ENCODE measurements at places on chromosomes 3 and 15.
A peak's percentile ranks its signal among the peaks of the same experiment; 100 is the strongest.

DNA sequence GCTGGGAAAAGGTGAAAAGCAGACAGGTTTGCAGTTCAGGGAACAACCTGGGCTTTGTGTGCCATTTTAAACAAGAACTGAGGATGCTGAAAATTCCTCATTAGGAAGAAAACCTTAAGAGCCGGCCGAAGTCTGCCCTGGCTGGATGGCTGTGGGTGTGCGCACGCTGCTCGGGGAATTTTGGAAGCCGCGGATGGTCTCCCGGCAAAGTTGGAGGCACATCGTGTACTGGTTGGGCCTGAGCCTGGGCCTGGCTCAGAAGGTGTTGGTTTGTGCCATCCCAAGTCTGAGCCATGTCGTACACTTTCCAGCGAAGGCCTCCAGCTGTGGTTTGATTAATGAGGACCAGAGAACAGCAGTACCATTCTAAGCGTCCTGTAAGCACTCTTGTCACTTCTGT is 188.2 kb downstream of the ATP10A start:
- no peak for DNase-seq

DNA sequence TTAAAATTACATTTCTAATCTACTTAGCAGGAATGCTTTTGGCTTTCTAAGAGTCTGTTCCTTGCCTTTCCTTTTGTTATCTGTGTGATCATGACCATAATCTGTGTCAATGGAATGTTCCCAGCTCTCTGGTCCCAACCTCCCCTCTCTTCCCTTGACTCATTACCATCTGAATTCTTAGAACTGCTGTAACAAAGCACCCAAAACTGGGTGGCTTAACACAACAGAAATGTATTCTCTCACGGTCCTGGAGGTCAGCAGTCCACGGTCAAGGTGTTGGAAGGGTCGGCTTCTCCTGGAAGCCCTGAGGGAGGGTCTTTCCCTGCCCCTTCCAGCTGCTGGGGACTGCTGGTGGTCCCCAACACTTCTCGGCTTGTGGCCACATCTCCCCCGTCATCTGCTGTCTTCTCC is 81.1 kb downstream of the LRRK1 start:
- no peak for DNase-seq

DNA sequence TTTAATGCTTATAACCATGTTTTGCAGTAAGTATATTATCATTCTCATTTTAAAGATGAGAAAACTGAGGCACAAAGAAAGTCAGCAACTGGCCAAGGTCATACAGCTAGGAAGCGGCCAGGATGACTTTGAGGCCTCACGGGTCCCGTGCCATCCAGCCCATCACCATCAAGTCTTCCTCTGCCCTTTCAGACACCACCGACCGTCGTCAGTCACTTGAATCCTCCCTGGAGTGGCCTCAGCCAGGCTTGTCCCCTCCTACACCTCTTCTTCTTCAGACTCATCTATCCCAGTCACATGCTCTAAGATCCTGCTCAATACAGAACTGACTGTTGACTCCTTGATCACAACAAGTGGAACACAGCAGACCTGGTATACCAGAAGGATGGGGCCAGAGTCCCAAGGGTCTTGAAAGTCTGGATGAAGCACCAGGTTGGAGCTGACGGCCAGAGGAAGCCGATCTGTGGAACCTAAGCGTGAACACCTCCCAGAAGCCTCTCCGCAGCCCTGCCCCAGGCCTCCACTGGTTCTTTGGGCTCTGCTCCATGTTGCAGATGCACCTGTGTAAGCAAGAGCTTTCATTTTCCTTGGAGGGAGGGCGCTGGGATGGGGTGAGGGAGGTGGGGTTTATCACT is 22.1 kb downstream of the ITGA11 start:
- DNase-seq: no peak

DNA sequence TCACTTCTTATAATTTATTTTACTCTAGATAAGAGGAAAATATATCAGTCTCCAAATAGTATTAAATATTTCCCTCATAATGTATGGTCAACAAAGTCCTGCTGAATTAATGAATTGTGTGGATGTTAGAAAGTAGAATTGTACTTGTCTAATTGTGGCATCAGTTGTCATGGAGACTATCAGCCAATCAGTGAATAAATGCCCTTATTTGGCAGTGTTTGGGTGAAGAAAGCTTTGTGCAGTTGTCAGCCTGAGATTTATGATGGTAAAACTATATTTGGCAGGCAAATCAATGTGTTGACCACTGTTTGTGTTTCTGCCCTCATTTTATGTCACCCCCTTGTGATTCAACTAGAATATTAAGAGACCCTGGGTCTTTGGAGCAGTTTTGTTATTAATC is 293.6 kb upstream of the MDFIC2 start:
- DNase-seq: no peak

GRCh38 chr3:147773116-147773630 is 364.0 kb downstream of the ZIC1 start:
- DNase-seq: no peak

DNA sequence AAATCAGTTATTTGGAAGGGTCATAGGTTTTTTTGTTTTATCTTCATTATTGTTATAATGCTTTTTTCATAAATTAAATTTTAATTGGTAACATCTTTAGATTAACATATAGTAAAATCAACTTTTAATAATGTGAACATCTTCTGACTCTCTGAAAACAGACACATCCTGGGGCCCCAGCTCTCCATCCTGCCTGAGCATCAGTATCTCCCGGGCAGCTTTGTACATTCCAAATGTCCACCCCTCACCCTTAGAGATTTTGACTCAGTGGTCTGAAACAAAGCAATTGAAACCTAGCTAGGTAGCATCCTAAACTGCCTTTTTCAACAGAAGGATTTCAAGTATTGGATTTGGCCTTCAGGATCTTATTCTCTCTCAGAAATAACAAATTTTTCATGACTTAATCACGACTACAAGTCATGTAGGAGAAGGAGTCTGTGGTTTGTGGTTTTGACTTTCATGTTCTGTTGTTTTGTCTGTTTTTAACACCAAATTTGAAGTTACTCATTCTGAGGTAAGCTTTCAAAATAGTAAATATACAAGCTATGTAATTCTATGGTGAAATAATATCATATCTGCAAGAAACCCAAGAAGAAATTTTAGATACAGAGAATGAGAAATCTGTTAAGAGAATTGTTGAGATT is 147.3 kb upstream of the UBE2E2 start:
- peak; percentile 88 for DNase-seq

GRCh38 chr3:50184242-50184978 is 7.0 kb upstream of the GNAT1 start:
- no peak for DNase-seq

DNA sequence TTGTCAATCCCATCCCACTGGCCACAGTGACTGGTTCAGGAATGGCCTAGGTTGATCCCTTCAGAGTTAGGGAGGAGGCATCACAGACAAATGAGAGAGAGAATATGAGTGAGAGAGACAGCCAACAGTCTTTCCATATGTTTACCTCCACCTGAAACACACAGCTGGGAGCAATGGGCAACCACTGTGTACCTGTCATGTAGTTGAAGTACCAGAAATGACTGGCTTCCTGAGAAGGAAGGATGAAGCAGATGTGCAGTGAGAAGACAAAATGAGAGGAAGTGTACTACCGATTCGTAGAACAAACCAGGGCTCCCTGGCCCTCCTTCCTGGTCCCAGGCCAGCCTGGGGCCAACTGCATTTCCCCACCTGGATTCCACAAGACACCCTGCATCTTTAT is 27.4 kb downstream of the SRGAP3 start:
- DNase-seq: no peak

DNA sequence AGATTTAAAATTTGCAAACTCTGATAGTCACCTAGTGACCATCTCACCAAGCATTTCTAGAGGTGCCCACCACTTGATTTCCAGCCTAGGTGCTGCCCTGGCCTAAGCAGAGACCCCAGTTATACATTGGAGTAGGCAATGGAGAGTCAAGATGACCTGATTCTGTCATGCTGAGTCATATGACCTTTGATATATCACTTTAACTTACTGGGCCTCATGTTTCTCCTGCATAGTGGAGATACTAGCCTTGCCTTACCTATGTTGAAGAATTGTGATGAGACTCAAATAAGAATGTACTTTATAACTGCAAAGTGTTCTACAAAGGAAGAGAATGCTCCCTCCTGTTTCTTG is 75.5 kb upstream of the XCR1 start:
- DNase-seq: no peak
